Activated T-cell treated with anti-CD3 and anti-CD28 coated beads, Interleukin-2, amount 50 U/mL, for 72 hours (primary cell): ENCODE measurements at places on chromosomes 12 and 14.
A peak's percentile ranks its signal among the peaks of the same experiment; 100 is the strongest.

DNA sequence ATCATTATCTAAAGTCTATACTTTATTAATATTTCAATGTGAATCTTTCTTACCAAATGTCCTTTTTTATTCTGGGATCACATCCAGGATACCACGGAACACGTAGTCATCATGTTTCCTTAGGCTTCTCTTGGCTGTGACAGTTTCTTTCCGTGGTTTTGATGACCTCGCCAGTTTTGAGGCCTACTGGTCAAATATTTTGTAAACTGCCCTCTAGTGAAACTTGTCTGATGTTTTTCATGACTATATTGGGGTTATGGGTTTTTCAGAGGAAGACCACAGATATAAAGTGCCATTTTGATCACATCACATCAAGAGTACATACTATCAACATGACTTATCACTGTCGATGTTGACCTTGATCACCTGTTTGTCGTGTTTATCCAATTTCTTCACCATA is 14.1 kb upstream of the SERPINA6 start:
- DNase-seq = no peak

DNA sequence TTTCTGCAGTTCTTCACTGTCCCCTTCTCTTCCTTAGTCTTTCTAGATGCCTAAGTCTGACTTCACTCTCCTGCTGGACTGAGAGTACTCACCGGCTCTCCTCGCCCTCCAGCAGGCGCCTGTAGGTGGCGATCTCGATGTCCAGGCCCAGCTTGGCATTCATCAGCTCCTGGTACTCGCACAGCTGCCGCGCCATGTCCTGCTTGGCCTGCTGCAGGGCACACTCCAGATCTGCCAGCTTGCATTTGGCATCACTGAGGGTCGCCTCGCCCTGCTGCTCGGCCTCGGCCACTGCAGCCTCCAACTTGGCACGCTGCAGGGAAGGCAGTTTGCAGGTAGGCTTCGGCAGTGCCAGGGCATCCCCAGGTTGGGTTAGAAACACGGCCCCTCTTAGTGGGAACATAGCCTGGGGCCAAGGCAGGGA is 5.2 kb downstream of the KRT84 start:
- DNase-seq = peak; percentile 13

- DNase-seq = no peak
Measured at GRCh38 chr14:49160983-49161382, 425.2 kb downstream of the RPS29 start.

DNA sequence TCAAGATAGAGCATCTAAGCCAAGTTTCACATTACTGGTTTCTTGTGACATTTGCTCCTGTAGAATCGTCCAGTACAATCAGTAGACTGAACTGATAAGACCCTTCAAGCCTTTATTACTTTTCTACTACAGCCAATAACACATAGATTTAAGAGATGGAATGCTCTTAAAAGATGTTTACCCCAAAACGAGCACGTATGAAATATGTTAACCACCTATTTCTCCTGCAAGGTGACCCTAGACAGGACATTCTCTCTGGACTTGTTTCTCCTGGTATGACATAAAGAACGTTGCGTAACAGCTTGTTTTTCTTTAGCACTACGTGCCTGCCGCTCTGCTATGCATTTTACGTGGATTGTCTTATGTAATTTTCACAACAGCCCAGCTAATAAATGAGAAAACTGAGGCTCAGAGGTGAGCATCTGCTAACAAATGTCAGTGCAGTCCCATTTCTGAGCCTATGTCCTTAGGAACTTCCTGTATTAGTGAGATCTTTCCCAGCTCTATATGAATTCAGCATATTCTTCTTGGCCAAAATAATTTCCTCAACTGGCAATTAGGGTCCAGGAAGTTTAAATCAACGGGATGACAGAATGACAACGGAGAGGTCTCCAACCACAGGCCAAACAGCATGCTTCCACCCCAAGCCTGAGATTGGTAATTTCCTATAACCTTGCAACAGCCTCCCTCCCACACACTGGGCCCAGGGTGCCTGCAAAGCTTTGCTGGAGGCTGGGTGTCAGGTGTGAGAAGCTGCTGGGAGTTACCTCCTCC is 3.7 kb downstream of the NFKBIA start:
- peak; percentile 70 for DNase-seq
